ENCODE measurements at places on chromosomes 16 and 17.
A peak's percentile ranks its signal among the peaks of the same experiment; 100 is the strongest.

GRCh38 chr17:40180694-40181093 is 3.4 kb downstream of the RAPGEFL1 start:
- no peak for DNase-seq

DNA sequence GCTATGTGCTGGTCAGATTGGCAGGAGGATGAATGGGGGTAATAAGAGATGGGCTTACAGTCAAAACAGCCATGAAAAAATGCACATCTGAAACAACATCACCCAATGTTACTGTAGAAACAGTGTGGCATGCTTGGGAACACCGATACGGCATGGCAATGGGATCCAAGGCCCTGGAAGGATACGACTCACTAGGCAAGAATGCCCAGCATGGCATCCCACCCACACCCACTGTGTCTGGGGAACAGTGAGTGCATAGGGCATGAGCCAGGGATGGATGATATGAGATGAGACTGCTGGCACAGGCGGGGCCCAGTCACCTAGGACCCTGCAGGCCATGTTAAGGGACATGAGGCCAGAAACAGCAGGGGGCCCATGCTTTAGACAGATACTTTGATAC is 11.5 kb downstream of the TRIM25 start:
- no peak for DNase-seq

- DNase-seq = no peak
Measured at GRCh38 chr16:70412385-70412784, 26.5 kb downstream of the ST3GAL2 start.

- no peak for DNase-seq
Measured at GRCh38 chr17:32497431-32498205, 10.8 kb downstream of the CDK5R1 start.

- no peak for DNase-seq
Measured at GRCh38 chr17:79788989-79789942, 7.6 kb downstream of the CBX8 start.

- DNase-seq = no peak
Measured at GRCh38 chr16:89549007-89549700, 11.3 kb upstream of the RPL13 start.

DNA sequence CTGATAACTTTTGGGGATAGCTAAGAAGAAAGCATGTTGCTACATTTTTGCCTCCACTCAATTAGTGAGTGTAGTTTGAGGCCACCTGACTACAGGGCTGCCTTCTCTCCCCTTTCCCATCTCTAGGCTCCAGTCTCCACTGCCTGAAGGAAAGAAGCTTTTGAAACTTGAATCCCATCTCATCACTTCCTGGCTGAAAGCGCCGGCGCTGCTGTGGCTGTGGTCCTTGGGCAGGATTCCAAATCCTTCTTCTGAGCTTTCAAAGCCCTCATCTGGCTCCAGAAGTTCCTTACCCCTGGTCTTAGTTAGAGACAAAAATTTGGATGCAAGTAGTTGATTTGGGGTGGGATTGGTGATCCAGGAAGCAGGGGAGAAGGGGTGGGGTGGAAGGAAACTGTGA is 119.4 kb downstream of the FOXL1 start:
- DNase-seq = no peak

GRCh38 chr16:83835586-83836566 is 28.1 kb downstream of the HSBP1 start:
- DNase-seq = no peak

DNA sequence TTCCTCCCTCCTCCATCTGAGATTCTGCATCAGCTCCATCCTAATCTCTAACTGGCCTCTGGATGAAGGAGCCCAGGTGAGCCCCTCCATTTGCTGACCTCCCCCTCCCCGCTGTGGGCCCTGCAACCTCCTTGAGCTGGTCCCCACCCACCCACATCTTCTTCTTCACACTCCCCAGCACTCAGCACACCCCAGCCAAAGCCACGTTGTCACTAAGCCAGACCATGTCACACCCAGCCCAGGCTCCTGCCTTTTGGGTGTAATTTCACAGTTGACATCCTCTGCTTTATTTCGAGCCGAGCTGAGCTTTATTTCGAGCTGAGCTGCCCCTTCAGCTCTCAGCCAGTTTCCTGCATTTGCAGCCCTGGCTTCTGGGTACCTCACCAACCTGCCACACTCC is 282.7 kb upstream of the TNRC6C start:
- DNase-seq = no peak

DNA sequence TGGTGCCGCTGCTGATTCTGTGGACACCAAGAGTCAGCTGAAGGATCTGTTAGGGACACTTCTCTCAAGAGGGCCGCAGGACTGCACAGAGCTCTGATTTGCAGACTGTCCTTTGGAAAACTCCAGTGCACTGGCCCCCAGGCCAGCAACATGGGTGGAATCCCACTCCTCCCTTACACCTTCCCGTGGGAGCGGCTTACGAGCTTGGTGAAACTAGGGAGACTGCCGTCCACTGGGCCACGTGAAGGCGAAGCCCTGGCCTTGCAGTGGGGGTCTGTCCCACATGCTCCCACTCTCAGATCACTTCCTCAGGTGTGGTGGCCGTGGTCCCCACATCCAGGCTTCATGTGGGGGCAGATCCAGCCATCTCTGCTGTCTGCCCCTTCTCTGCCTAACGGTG is 36.4 kb downstream of the PSME3IP1 start:
- no peak for DNase-seq

GRCh38 chr16:85750146-85750826 is 610 bp downstream of the C16orf74 start:
- DNase-seq = peak; percentile 63

GRCh38 chr17:74417178-74418045 is 14.5 kb upstream of the GPRC5C start:
- no peak for DNase-seq

DNA sequence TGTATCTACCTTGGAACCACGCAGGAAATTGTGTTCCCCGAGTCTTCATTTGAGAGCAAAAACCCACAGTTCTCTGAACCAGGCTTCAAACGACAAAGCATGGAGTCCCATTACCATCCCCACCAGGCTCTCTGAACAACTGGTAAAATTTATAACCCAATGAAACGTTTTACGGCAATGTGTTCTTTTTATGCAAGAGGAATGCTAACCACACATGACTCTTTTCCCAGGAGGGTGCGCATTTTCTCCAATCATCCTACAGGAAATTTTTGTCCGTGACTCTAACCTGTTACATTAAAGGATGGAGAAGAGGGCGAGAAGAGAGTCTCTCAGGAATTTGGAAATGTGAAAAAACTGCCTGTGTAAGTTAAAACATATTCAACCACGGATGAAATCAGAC is 17.8 kb downstream of the STX8 start:
- no peak for DNase-seq

Measured in DND-41 (cell line).